ENCODE measurements at places on chromosomes 4 and X. TPM values are rescaled to one million over a fixed set of nuclear protein-coding genes. Genes with fewer than 3 reads are reported as not detected.

TMPRSS11B gene
- total RNA-seq: not detected

TMEM144 gene
- 4.6 TPM for total RNA-seq

CLDN22 gene
- total RNA-seq: not detected

MAGEC1 gene
- 0.03 TPM for total RNA-seq

GLRA3 gene
- not detected for total RNA-seq

SPOCK3 gene
- 0.10 TPM for total RNA-seq
